ENCODE measurements at places on chromosomes 1 and 21.

DNA sequence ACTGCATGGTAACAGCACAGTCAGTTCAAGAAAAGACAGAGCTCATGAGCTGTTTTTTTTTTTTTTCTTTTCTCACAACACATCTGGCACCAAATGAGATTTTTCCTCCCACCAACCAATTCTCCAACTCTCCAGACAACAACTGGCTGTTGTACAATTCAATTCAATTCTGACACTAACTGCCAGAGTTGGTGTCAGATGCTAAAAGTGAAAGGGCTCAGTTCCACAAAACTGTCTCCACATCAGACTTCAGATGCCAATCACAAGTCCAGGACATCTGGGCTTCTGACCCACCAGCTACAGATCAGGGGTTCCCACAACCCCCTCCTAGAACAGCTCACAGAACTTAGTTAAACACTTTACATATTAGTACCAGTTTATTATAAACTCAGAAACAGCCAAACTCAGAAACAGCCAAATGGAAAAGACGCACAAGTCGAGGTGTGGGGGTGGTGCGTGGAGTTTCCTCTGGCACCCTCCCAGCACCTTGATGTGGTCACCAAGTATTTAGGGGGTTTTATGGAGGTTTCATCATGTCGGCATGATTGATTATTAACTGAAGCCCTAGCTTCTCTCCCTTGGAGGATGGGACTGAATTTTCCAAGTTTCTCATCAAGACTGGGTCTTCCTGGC lies 39.2 kb upstream of the LRRC8D start:
- DNase-seq: no peak

- no peak for DNase-seq
Observed at GRCh38 chr1:155010211-155010918, 7.8 kb downstream of the ZBTB7B start.

GRCh38 chr1:30084909-30085571 lies 638.3 kb downstream of the MATN1 start:
- no peak for DNase-seq

GRCh38 chr1:29406814-29407213 lies 170.5 kb downstream of the PTPRU start:
- DNase-seq: no peak

- no peak for DNase-seq
Observed at GRCh38 chr1:217770918-217771317, 139.8 kb downstream of the SPATA17 start.

DNA sequence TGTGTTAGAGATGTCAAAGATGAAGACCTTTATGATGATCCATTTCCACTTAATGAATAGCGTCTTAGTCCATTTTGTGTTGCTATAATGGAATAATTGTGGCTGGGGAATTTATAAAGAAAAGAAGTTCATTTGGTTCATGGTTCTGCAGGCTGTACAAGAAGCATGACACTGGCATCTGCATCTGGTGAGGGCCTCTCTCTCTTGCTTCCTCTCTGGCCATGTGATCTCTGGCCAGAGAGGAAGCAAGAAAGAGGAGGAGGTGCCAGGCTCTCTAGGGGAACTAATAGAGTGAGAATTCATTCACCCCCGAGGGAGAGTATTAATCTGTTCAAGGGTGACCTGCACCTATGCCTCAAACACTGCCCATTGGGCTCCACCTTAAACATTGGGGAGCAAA lies 242.8 kb downstream of the DISC1 start:
- DNase-seq: no peak

- DNase-seq: peak; percentile 96
Observed at GRCh38 chr1:7262611-7263010, 477.4 kb downstream of the CAMTA1 start.

DNA sequence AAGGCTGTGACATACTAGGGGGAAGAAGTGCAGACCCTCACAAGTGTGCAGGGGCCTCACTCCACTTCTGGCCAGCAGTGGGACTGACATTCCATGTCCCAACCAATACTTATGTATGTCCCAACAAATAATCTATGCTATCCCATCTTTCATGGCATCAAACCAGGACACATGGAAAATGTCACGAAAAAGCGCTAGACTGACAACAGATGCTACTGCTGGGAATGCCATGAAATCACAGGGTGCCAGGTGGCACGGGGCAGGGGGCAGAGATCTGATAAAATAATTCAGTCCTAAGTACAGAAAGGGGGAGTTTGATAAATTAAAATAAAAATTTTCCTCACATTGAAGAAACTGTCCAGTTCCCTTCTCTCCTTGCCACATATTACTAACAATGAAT lies 27.6 kb upstream of the BCAS2 start:
- no peak for DNase-seq

GRCh38 chr1:212920246-212920645 lies 30.1 kb upstream of the VASH2 start:
- no peak for DNase-seq

DNA sequence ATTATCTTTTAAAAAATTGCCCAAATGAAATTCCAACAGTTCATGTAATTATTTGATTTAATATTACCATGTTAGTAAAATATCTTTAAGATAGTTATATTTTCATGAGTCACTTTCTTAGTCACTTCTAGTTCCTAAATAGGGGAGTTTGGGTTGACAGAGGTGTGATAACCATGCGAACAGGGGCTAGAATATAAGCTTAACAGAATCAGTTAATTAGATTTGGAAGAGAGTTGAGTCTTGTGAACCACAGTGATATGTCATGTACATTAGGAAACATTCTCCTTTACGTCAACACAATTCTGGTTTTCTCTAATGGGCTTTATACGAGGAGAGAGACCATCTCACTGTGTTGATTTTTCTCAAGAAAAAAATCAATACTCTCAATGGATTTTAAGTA lies 64.8 kb upstream of the ZNF281 start:
- no peak for DNase-seq

DNA sequence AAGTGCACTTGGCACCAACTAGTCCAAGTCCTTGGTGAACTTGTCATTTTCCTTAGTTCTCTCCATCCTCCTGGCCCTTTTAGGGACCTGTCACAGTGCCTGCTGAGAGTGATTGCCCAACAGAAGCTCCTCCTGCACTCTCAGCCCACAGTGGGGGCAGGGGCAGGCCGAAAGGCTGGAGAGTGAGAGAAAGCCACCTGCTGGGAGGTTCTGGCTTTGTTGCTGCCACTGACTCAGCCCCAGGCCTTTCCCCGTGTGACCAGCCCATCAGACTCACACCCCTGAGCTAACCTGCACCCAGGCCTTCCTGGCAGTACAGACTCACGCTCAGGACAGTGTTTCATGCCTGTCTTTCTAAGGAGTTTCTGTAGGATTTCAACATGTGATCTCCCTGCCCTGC lies 17.1 kb upstream of the PROK1 start:
- DNase-seq: peak; percentile 65

- no peak for DNase-seq
Observed at GRCh38 chr1:248810000-248810726, 15.6 kb downstream of the SH3BP5L start.

DNA sequence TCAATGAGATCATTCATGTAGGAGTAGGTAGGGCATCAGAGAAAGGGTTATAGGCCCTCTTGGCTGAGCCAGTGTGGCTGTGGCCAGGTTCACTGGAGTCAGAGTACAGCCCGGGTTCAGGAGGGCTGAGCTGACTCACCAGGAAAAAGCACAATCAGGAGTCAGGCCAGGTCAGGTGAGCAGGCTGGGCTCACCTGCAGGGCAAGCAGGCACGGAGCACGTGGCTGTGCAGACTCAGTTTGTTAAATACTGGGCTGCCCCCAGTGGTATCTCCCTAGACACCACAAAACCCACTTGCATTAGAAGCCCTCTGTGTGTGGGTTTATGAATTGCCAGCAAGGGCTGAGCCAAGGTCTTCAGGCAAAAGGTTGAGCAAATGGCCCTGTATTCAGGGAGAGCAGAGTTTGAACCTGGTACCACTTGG lies 122.1 kb upstream of the SERBP1 start:
- no peak for DNase-seq

DNA sequence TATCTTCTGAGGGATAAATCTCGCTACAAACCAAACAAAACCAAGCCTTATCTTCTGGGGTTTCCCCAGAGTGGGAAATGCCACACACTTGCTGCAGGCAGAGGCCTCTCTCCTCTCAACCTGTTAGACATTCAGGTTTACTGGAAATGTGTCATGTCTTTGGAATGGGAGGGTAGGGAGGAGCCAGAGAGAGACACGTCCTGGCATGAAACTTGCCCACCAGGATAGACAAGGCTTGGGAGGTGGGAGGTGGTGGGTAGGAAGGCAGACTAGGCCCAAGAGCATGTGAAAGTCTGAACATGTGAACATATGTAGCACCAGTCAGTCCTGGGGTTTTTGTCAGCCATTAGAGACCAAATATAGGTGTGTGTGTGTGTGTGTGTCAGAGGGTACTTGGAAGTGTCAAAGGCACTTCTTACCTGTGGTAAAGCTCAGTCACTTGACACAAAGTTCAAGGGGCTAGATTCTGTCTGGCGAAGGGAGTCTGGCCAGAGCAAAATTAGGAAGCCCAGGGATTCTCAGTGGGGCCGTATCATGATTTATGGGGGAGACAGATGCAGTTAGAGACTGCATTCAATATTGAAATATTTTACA lies 32.4 kb upstream of the PIGC start:
- DNase-seq: no peak

DNA sequence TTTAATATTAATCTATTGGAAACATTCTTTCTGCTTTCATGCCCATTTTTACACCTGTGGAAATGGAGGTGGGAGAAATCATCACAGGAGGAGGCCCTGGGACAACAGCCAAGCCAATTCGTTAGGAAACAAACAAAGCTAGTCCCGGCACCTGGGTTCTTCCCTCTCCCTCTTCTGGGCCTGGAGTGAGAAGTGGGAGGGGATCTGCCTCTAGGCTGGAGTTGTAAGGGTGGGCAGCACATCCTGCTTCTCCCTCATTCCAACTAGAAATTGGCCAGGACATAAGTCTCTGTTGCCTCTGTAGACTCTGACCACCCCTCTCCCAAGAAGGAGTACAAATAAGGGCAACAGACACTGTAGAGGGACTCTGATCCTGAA lies 20.2 kb upstream of the ERO1B start:
- DNase-seq: peak; percentile 6

DNA sequence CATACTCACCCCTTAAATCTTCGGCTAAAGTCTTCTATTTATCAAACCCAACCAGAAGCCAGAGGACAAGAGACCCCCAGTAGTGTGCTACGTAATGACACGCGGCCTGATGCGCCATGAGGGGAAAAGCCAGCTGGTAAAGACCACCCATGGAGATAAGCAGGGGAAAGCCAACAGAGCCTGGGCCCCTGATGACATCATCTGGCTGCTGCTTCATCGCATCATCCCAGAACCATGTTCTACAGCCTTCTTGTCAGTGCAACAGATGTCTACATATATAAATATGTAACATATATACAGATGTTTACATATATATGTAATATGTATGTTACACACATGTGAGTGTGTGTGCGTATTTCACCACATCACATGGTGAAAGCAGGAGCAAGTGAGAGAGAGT lies 81.7 kb upstream of the VANGL1 start:
- DNase-seq: no peak

GRCh38 chr21:45220714-45221490 lies 66.8 kb downstream of the POFUT2 start:
- DNase-seq: no peak

- no peak for DNase-seq
Observed at GRCh38 chr1:172500207-172500606, 32.7 kb upstream of the SUCO start.
